Aortic smooth muscle cell (primary cell): ENCODE measurements at places on chromosomes 5 and 9. TPM values are rescaled to one million over a fixed set of nuclear protein-coding genes. Genes with fewer than 3 reads are reported as not detected.

Gene SHOC1
- not detected in 2 replicates for total RNA-seq

Gene SPARC
- total RNA-seq: 877 and 1,916 TPM in 2 replicates

Gene ROPN1L
- 0.26 and 0.31 TPM in 2 replicates for total RNA-seq

Gene TBC1D2
- 9.0 and 10.2 TPM in 2 replicates for total RNA-seq

Gene GDNF
- total RNA-seq: not detected in 2 replicates
